ENCODE measurements at places on chromosomes 2 and 18.

- DNase-seq = no peak
Observed at GRCh38 chr2:232984451-232985207, 28.4 kb downstream of the NGEF start.

DNA sequence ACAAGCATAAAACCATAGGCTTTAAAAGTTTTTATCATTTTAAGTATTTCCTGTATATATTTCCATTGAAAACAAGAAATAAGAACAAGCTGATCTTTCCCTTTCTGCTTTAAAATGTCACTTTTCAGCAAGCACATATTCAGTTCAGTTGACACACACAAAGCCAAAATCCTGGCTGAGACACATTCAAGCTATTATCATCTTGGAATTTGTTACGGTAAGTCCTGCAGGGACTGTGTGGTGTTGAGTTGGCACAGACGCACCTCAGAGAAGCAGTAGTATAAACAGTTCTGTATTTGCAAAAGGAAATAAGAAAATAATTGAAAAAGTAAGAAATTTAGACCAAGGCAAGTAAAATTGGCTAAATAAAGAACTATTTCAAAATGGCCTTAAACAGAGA, 10.4 kb upstream of the DAW1 start:
- DNase-seq = no peak

DNA sequence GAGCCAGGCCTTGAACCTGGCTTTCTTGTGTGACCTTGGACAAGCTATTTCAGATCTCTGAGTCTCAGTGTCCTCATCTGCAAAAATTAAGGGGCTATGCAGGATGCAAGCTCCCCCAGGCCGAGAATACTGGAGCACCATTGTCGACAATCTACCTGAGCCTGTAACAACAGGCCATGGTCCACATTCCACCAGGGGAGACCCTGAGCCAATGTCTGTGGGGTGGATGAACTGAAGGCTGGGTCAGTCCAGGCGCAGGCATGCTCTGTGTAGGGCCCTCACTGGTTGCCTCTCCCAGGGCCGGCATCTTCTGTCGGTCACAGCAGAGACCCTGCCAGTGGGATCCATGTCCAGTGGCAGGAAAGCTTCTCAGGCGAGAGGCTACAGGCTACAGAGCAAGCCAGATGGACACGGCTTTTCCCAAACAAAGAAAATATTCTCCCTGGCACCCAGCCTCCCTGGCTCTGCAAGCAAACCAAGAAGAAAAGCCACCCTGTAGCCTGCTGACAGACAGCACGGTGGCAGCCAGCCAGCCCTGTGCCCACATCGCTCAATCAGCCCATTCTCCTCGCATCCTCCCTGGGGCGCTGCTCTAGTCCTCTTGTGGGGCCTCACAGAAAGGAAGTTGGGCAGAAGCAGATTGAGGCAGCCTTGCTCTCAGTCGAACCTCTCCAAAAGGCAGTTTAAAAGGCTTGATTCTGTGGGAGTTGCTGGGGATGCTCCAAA, 48.7 kb upstream of the FZD7 start:
- DNase-seq = no peak

DNA sequence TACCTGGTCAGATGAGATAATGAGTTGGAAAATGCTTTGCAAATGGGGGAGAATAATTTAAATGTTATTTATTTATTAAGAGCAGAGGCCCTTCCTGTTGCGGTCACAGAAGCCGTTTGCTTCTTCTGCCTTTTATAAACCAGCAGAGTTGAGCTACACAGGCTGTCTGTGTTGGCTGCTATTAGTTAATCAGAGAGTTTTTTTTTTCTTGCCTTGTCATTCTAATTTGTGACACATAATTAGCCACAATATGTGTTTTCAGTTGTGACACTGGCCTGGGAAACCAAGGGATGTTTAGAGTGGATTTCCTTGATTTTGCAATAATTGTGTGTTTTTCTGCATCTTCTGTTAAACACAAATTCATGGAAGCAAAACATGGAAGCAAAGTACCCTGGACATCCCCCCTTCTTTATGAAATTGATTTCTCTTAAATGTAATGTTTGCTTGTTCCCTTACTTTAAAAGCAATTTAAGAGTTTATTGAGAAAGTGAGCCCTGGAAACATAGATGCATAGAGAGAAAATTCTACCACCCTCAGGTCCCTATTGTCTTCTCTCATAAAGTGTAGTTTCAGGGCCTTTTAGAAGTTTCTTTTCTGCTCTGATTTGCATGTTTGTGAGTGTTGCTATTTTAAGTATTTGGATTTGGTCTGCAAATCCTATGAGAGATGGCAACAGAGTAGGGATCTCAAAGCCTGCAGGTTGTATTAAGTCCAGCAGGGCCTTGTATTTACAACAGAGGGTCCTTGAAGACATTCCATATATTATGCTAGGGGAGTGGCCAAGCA, 22.8 kb upstream of the IL37 start:
- DNase-seq = no peak

DNA sequence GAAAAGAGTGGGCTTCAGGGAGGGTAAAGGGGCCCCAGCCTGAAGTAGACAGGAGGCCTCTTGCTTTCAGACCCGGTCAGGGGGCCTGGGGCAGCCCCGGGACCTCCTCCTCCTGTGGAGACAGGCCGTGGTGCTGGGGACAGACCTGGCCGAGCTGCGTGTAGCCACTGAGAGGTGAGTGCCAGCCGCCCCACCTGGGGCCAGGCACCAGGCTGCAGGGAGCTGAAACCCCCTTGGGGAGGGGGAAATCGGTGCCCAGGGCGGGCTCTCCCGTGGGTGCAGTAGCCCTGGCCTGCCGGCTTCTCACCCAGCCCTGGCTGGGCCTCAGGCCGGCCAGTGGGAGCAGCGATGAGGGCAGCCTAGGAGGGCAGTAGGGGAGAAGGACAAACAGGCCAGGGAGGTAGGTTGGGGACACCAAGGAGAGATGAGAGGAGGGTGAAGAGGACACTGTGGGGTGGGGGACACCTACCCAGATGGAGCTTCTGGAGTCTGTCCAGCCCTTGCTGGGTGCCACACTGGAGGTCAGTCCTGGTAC, 24.0 kb downstream of the CROCC2 start:
- no peak for DNase-seq

- no peak for DNase-seq
Observed at GRCh38 chr2:225272173-225272572, 127.3 kb upstream of the NYAP2 start.

- DNase-seq = no peak
Observed at GRCh38 chr18:35197296-35197695, 43.5 kb upstream of the ZNF397 start.

DNA sequence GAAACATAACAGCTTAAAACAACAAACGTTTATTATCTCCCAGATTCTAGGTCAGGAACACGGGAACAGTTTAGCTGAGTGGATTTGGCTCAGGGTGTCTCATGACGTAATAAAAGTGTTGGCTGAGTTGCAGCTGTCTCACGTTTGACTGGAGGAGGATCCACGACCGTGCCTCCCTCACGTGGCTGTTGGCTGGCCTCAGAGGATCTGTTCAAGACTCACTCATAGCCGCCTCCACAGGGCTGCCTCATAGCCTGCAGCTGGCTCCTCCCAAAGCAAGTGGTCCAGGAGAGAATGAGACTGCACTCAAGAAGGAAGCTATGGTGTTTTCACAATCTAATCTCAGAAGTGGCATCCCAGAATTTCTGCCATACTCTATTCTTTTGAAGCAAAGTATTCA, 167.1 kb downstream of the RPRM start:
- no peak for DNase-seq

GRCh38 chr2:217610401-217610814, 392.4 kb downstream of the TNS1 start:
- no peak for DNase-seq

GRCh38 chr18:68840554-68841263, 42.8 kb downstream of the CCDC102B start:
- DNase-seq = no peak

GRCh38 chr2:62293490-62294271, 97.8 kb downstream of the B3GNT2 start:
- no peak for DNase-seq

- DNase-seq = no peak
Observed at GRCh38 chr2:170573671-170574070, 141.5 kb upstream of the SP5 start.

DNA sequence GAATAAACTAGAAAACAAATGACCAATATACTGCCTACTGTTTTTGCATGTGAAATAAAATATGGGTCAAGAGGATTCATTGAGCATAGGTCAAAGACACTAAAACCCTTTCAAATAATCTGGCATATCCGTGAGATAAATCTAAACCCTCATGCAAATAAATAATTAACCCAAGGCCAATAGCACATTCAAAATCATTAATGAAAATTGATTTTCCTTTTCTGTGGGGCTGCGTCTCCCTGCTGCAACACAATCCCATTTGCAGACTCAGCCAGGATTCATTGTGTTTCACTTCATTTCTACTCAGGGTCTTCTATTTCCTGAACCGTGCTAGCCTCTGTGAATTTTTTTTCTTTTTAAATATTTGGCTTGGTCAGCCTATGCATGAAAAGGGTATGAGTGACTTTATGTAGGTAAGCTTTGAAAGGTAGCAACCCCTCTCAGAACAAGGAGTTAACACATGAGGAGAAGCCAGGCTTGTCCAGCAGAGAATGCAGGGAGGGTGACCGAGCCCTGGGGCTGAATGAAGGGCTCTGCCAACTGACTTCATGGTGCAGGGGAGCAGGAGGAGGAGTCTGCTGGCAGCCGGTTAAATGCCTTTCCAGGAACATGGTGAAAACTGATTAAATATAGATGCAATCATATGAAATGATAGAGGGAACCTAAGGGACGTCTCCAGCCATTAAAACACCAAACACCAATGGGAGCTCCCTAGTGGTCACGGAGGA, 10.3 kb upstream of the CTAGE1 start:
- no peak for DNase-seq

DNA sequence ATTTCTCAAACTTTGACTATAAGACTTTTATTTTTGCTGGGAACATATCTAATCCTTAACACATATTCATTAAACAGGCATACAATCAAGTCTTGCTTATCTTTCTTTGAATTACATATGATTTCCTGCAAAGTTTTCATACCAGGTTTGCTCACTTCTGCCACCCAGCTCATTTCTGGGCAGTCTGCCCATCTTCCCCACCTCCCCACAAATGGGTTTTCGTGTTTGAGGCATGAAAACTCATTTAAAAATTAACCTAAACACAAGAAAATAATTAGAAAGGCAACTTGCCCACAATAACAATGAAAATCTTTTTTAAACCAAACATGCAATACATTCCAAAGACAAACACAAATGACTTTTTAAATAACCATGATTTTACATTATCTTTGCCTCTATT, 3.4 kb downstream of the CHST9 start:
- DNase-seq = no peak

DNA sequence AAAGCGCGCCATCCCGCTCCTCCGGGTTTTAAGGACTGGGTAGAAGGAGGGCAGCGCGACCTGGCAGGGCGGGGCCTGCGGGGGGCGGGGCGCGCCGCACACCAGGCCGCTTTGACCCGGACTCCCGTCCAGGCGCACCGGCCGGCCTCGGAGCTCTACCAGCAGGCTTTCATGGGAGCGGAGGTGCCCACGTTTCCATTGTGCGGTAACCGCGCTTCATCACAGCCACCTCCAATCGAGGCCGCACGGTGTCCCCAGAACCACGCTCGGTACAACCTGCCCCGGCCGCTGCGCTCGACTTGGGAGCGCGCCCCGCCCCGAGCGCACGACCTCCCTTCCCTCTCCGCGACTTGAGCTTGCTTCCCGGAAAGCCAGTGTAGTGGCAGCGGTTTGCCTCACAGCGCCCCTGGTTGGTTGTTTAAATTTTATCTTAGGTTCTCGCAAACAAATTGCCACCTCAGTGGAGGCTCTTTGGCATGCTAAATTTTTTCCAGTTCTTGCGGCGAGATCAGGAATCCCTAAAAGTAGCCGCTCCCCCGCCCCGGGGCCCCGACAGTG, 280 bp upstream of the CYP1B1 start:
- no peak for DNase-seq

- no peak for DNase-seq
Observed at GRCh38 chr18:43277164-43277600, at the start of gene SYT4. SYT4 (minus strand) TSS chr18:43277490; CDS start chr18:43277281, 209 bp downstream.

- no peak for DNase-seq
Observed at GRCh38 chr2:164523726-164524125, 97.6 kb downstream of the GRB14 start.

- no peak for DNase-seq
Observed at GRCh38 chr2:27914041-27914804, 23.7 kb downstream of the BABAM2 start.

DNA sequence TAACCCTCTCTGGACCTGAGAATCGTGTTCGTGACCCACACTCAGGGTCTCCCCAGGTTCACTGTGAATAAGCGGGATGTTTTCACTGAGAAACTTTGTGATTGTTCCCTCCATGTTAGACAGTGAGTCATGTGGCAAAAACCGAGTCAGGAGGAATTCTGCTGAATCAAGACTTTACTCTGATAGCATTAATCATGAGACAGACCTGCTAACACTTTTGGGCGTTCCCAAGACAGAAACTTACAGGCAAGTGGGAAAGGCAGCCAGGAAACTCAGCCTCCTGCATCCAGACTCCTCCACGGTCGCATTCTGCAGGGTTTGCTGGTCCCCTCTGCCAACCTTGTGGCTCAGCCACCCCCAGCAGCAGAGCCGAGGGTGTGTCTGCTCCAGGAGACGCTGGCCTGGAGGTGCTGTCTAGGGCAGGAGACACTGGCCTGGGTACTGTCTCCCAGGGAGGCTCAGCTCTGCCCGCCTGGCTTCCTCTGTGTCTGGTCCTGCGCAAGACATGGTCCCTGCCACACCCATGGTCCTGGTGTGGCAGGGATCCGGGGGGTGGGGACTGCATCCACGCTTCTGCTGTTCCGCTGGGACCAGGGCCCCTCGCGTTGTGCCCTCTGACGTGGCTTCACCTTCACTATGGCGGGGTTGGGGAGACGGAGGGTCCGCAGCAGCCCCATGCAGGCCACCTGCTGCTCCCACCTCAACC, 177.4 kb downstream of the TWIST2 start:
- DNase-seq = no peak

- DNase-seq = no peak
Observed at GRCh38 chr2:231361701-231362554, 33.6 kb upstream of the B3GNT7 start.

- no peak for DNase-seq
Observed at GRCh38 chr2:186516396-186516795, 30.3 kb downstream of the ZC3H15 start.

DNA sequence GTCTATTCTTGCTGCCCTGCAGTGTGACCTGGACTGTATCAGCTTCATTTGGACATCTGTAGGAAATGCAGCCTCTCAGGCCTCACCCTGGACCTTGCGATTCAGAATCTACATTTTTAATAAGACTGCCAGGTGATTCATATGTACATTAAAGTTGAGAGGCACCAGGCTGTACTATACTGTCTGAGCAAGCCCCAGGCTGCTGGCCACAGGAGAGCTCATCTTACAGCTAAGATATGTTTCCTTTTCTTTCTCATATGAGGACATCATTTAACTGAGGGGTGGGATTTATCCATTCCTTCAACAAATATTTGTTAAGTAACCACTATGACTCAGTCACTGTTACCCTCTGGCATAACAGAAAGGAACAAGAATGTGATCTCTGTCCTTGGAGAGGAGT, 78.2 kb upstream of the GCFC2 start:
- DNase-seq = no peak

GRCh38 chr18:45012286-45012685, 331.6 kb downstream of the SETBP1 start:
- DNase-seq = no peak

Data from activated CD8-positive, alpha-beta memory T cell treated with anti-CD3 and anti-CD28 coated beads for 1 hour (primary cell).